Right renal cortex interstitium (tissue), 3 donors: ENCODE measurements at places on chromosomes 6 and 20. TPM values are rescaled to one million over a fixed set of nuclear protein-coding genes. Genes with fewer than 3 reads are reported as not detected.

DNA sequence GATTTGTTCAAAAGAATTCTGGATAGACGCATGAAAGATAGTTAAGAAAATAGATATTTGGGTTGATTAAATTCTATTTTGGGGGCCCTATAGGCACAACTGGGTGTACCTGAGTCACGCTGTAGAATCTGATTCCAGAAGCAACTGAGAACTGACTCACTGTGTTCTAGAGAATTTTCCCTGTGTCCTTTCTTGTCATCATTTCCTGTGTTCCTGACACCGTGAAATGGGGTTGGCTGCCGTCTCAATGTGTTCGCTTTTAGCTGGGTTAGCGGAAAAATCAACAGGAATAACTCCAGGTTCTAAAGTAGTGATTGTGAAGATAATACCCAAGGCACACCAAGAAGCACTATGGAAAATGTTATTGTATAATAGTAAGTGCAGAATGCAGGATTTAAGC, 5.0 kb downstream of the GCNT2 start:
- DNase-seq = no peak

DNA sequence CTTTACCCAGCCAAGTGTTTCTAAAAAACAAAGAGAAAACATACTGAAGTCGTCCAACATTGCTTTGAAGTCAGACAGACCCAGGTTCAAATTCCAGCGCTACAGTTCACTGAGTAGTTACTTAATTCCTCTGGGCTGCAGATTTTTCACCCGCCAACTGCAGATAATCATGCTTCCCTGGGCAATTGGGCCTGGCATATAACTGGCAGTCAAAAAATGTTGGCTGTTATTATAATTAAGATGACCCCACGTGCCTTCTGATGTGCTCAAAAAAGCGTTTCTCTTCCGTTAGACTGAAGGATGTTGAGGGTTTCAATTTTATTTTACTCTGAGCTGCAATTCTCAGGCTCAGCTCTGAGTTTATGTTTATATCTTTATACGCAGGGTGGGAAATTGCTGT, 156.1 kb upstream of the CITED2 start:
- no peak for DNase-seq

GRCh38 chr6:148501178-148501590, 158.5 kb downstream of the SASH1 start:
- no peak for DNase-seq

GRCh38 chr20:63538204-63539091, 1.3 kb upstream of the PTK6 start:
- DNase-seq = no peak

DNA sequence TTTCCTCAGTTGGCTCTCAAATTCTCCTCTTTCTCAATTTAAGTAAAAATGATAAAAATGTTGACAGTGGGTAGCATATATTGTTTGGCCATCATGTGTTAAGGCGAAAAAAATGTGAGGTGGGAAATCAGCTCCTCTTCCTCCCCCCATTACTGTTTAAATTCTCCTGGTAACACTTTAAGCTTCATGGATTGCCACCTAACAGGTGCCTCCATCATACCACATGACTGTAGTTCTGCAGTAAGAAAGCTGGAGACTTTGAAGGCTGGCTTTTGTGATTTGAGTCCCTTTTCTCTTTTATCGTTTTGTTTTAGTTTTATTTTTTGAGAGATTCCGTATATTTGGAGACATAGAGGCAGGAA, 1.2 kb downstream of the ZFAND3 start:
- DNase-seq = no peak

GRCh38 chr6:147322299-147323162, 118.3 kb downstream of the STXBP5 start:
- no peak for DNase-seq

DNA sequence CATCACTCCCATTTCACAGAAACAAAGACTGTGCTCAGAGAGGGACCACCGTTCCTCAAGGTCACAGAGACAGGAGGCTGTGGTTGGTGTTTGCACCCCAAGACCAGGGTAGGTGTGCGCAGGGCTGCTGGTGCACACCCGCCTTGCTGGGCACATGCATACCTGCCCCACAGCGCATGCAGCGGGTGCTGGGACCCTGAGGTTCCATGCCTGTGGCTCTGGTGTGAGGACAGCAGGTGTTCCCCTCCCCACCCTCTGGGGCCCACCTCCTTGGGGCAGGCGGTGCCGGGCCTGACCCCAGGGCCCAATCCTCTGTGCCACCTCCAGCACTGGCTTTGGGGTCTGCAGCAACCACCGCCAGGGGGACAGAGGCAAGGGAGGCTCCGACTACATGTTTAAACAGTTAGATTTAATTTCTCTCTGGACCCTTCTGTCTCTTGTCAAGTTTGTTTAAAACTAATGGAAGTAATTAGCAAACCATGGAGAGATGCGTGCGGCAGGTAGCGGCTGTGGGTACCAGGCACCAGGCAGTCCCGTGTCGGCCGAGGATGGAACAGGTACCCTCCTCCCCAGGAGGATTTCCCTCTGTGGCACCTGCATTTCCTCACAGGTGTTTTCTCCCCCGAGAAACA, 327.8 kb downstream of the TAF4 start:
- no peak for DNase-seq

DNA sequence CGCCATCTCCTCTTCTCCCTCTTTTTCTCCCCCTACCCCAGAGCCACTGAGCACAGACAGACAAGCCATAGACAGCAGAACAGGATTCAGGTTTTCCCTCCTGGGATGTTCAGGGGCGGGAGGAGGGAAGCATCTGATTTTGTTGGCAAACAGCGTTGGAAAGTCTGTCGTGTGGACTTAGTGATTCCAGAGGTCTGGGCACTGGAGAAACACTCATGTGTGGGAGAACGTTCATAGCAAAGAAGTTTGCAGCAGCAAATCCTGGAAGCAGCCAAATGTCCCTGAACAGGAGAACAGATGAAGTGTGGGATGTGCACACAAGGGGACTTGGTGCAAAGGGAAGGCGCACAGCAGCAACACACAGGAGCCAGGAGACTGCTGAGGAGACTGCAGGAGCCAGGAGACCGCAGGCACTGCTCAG, 264.1 kb upstream of the CDYL start:
- DNase-seq = no peak

GRCh38 chr6:4806791-4807190, 30.6 kb downstream of the CDYL start:
- DNase-seq = no peak

- no peak for DNase-seq
Measured at GRCh38 chr20:733861-734260, 34.4 kb downstream of the SLC52A3 start.

- DNase-seq = no peak
Measured at GRCh38 chr20:5720696-5721095, 29.5 kb upstream of the SHLD1 start.

GRCh38 chr6:169805242-169805838, 53.9 kb downstream of the ERMARD start:
- no peak for DNase-seq

- no peak for DNase-seq
Measured at GRCh38 chr20:5531318-5532081, 214.7 kb upstream of the PROKR2 start.

- no peak for DNase-seq
Measured at GRCh38 chr6:32945108-32945760, 4.4 kb upstream of the HLA-DMB start.

DNA sequence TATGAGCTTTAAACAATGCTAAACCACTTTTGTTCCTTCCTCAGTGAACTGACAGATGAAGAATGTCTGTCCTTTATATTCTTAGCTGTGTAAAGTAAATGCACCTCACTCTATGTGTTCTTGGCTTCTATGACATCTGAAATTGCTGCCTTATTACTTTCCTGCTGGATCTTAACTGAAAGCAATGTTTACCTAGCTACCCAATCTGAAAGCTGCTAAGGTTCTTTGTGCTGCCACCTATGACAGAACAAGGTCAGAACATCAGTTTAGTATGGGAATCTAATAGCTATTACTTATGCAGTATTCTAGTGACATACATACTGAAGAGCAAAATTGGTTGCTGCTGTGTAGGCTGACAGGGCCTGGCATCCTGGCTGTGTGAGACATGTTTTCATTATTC, 444.1 kb downstream of the KHDRBS2 start:
- DNase-seq = no peak

DNA sequence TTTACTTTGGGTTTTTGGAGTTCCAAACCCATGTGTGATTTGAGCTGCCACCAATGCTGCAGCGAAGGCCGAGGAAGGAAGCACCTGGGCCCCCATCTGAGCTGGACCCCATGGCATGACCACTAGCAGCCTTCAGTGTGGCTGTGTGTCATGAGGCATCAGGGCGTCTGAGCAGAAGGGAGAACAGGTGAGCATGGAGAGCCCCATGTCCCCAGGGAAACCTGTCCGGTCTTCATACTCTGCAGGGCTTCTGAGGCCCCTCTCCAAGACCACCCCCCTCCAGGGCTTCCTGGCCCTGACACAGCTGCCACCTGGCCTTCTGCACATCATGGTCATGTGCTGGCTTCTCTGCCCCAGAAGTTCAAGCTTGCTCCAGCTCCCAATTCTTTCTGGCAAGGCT, 169.1 kb upstream of the CST7 start:
- DNase-seq = no peak

- no peak for DNase-seq
Measured at GRCh38 chr6:169161572-169162167, 92.0 kb downstream of the THBS2 start.

DNA sequence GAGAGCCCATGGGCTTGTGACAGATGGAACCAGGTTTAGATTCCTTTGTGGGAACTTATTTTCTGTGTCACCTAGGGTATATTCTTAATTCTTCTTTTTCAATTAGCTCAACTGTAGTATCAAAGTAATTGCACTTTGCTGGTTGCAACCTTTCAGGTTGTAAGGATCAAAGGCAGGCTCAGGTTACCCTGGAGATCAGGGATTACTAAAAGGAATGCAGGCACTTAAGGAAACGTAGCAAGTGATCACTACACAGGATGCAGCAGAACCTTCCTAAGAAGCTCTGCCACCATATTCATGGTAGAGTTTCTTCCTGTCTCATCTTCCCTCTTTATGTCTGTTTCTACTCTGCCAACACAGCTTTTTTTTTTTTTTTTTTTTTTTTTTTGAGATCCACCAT, 133.2 kb upstream of the JAG1 start:
- DNase-seq = no peak

- no peak for DNase-seq
Measured at GRCh38 chr6:143880412-143880811, 16.1 kb downstream of the ZC2HC1B start.

DNA sequence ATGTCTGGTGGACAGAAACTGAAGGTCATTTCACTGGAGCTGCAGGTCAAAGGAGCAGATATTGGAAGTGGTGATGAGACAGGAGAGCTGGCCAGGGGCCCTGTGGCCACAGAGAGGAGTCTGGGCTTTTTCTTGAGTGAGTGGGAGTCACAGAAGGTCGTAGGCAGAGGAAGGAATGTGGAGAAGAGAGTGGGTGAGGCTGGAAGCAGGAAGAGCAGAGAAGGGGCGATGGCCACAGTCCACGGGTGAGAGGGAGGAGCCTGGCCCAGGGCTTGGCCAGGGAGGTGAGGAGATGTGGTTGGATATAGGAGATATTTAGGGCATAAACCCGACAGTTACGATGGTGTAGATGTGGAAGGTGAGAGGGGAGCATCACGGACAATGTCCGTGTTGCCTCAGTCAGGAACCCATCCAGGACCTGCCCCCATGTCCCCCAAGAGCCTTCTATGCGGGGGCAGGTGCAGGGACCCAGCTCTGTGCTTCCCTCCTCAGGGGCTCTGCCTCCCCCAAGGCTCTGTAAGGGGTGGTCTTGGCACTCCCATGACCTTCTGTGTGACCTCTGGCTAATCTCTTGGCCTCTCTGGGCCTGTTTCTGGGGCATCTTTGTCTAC, 150.5 kb upstream of the PTPN1 start:
- DNase-seq = no peak

DNA sequence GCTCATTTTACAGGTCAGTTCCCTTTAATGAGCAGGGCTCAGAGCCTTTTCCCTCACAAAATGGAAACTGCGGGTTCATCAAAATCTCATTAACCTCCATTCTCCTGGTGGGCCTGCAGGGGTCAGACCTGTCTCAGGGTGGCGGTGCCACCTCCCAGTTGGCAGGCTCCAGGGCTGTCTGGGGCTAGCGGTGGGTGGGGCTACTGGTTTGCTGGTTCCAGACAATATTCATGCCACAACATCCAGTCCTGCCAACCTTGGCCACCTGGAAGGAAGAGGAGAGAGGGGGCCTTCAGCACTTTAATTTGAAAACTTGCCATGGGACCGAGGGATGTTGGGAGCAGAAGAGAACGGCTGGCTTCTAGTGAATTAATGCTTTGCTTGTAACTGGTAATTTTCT, 41.9 kb upstream of the CTNNBL1 start:
- no peak for DNase-seq

- DNase-seq = no peak
Measured at GRCh38 chr6:56694002-56694401, 51.3 kb upstream of the DST start.

DNA sequence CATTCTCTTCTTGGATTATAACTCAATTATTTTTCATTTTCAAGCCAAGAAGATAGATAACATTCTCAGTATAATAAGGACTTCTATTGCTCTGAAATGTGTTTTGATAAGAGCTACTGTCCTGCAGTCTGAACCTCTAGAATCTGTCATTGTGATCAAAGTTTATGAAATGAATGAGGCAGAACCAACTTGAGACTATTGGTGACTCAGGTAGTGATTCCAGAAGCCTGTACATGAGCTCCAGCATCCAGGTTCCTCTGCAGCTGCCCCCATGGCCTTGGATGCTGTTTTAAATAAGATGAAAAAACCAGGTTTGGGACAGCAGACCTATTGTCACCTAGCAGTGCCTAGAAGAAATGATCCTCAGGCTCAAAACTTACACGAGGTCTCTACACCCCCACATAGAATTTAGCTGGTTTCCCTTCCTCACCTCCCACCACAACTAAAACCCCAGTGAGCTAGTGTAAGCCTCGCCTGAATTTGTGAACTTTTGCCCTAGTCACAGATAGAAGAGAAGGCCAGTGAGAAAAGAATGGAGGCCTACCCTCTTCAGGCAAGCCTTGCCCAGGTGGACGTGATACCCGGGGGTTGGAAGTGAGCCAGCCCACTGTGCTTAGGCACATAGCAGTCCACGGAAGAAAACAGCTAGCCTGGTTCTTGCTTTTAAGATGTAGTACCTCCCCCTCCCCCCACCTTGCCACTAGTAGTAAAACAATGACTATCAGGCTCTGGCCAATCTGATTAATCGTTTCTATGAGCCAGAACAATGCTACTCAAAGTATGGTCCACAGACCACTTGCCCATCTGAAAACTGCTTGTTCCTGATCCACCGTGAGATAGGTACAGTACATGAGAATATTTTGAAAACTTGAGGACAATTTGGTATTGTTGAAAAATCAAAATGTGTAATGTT, 73.0 kb upstream of the SYNJ2 start:
- DNase-seq = no peak

The FAM83C gene
- polyA plus RNA-seq = not detected

The PDYN gene
- 0.75 TPM for polyA plus RNA-seq

The HM13 gene
- polyA plus RNA-seq = 133 TPM

The B3GALT4 gene
- polyA plus RNA-seq = 4.0 TPM

The ZC2HC1B gene
- not detected for polyA plus RNA-seq

The LY6G5B gene
- polyA plus RNA-seq = 10.4 TPM

The MAS1 gene
- not detected for polyA plus RNA-seq

The MCHR2 gene
- polyA plus RNA-seq = not detected

The ADGB gene
- 0.75 TPM for polyA plus RNA-seq

The TNF gene
- polyA plus RNA-seq = 0.19 TPM

The MATN4 gene
- polyA plus RNA-seq = 0.13 TPM

The LY86 gene
- 2.2 TPM for polyA plus RNA-seq
